ENCODE measurements at places on chromosomes 13 and 19. TPM values are rescaled to one million over a fixed set of nuclear protein-coding genes. Genes with fewer than 3 reads are reported as not detected.

Gene CLC
- not detected for total RNA-seq

Gene RBM42
- total RNA-seq, result 43.0 TPM

Gene ERICH6B
- not detected for total RNA-seq

Gene NCAN
- under 0.01 TPM for total RNA-seq
